GM23248 (cell line): ENCODE measurements at places on chromosomes 1 and 21. TPM values are rescaled to one million over a fixed set of nuclear protein-coding genes. Genes with fewer than 3 reads are reported as not detected.
A peak's percentile ranks its signal among the peaks of the same experiment; 100 is the strongest.

- H3K4me3 ChIP-seq = no peak overlapping the region
- H3K36me3 ChIP-seq = no peaks in the 10 kb centered on the region
- DNase-seq = peak; percentile 67
- H3K27ac ChIP-seq = no peak overlapping the region
- peaks cover 13% of the 10 kb centered on the region; the same call in 1 of the 2 replicates for H3K4me1 ChIP-seq
These were observed 1.5 kb downstream of the F13B start for GRCh38 chr1:197065559-197065958.

GRCh38 chr1:35844826-35845225 lies 37.0 kb downstream of the AGO4 start:
- H3K36me3 ChIP-seq = peaks cover 20% of the 10 kb centered on the region; the same call in 1 of the 2 replicates
- H3K27ac ChIP-seq = no peak overlapping the region
- DNase-seq = no peak
- no peaks in the 10 kb centered on the region for H3K4me1 ChIP-seq
- no peaks in the 10 kb centered on the region for H3K27me3 ChIP-seq

GRCh38 chr21:43734928-43735229 lies 15.9 kb downstream of the PDXK start:
- H3K4me1 ChIP-seq = peaks cover 27% of the 10 kb centered on the region
- DNase-seq = no peak
- H3K27ac ChIP-seq = no peak overlapping the region
- no peaks in the 10 kb centered on the region; the same call in 1 of the 2 replicates for H3K36me3 ChIP-seq
- H3K4me3 ChIP-seq = no peak overlapping the region
- H3K27me3 ChIP-seq = no peaks in the 10 kb centered on the region

GRCh38 chr1:6102532-6102845 lies 56.8 kb downstream of the KCNAB2 start:
- DNase-seq = no peak
- H3K27ac ChIP-seq = no peak overlapping the region
- H3K4me3 ChIP-seq = no peak overlapping the region
- no peaks in the 10 kb centered on the region for H3K36me3 ChIP-seq
- peaks cover 13% of the 10 kb centered on the region for H3K4me1 ChIP-seq

GRCh38 chr1:72570815-72571214 lies 288.5 kb upstream of the NEGR1 start:
- H3K27ac ChIP-seq = no peak overlapping the region
- H3K36me3 ChIP-seq = no peaks in the 10 kb centered on the region
- no peak for DNase-seq

DNA sequence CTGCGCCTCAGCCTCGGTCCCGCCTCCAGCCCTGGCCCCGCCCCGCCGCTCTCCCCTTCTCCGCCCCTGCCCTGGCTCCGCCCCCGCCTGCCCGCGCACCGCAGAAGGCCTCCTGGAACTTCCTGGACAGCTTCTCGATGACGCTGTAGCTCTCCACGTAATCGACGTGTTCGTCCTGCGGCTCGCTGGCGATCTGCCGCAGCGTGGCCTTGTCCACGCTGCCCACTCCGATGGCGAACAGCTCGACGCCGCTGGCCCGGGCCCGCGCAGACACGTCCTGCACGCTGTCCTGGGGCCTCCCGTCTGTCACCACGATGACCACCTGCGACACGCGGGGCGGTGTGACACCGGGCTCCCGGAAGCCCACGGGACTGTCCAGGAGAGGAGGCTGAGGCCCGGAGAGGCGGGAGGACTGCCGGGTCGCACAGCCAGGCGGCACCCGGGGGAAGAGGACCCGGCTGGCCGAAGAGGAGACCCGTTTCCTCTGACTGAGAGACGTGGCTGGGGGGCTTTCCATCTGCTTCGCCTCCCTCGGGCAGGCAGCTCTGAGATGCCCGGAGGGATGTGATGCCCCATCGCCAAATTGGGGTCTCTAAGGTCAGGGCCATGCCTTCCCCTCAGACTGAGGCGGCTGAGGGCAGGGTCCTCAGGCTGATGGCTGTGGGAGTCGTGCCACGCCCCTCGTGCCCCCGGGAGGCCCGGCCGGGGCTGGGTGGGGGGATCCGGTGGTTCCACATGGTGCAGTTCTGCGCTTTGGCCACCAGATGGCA lies 4.6 kb downstream of the MATN1 start:
- no peaks in the 10 kb centered on the region for H3K36me3 ChIP-seq
- peak; percentile 99 for DNase-seq
- peak overlapping the region; percentile 92 for H3K27ac ChIP-seq
- no peaks in the 10 kb centered on the region for H3K4me1 ChIP-seq
- H3K27me3 ChIP-seq = no peaks in the 10 kb centered on the region

GRCh38 chr1:35345439-35345981 lies 77.0 kb downstream of the ZMYM4 start:
- H3K4me1 ChIP-seq = no peaks in the 10 kb centered on the region
- no peaks in the 10 kb centered on the region for H3K36me3 ChIP-seq
- H3K27ac ChIP-seq = no peak overlapping the region
- H3K27me3 ChIP-seq = no peaks in the 10 kb centered on the region

- DNase-seq = peak; percentile 8
- no peak overlapping the region for H3K4me3 ChIP-seq
- H3K27ac ChIP-seq = peak overlapping the region; percentile 9
- no peaks in the 10 kb centered on the region for H3K36me3 ChIP-seq
- H3K27me3 ChIP-seq = no peaks in the 10 kb centered on the region
These were observed 53.8 kb downstream of the CRB1 start for GRCh38 chr1:197321811-197322210.

- peaks cover 19% of the 10 kb centered on the region for H3K27me3 ChIP-seq
- H3K4me3 ChIP-seq = no peak overlapping the region
- no peaks in the 10 kb centered on the region for H3K36me3 ChIP-seq
These were observed 39.1 kb downstream of the RIMS3 start for GRCh38 chr1:40626383-40626770.

DNA sequence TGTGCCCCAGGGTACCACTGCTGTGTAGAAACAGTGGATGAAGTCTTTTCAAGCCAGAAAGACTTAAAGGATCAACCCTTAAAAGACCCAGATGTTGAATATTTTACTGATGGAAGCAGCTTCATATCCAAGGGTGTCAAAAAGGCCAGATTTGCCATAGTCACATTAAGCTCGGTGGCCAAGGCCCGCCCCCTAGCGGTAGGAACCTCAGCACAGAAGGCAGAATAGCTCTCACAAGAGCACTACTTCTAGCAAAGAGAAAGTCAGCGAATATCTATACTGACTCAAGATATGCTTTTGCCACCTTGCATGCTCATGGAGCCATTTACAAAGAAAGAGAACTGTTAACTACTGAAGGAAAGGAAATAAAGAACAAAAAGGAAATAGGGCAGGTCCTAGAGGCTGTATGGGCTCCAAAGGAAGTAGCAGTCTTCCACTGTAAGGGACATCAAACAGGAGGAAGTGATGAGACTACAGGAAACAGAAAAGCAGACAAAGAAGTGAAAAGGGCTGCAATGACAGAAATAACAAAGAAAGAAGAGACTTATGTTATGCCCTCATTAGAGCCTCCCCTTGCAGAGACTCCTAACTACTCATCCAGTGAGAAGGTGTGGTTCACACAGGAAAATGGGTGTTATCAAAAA lies 90.5 kb downstream of the LIPI start:
- H3K4me3 ChIP-seq = no peak overlapping the region
- peak; percentile 60 for DNase-seq
- no peak overlapping the region for H3K27ac ChIP-seq
- H3K27me3 ChIP-seq = no peaks in the 10 kb centered on the region

DNA sequence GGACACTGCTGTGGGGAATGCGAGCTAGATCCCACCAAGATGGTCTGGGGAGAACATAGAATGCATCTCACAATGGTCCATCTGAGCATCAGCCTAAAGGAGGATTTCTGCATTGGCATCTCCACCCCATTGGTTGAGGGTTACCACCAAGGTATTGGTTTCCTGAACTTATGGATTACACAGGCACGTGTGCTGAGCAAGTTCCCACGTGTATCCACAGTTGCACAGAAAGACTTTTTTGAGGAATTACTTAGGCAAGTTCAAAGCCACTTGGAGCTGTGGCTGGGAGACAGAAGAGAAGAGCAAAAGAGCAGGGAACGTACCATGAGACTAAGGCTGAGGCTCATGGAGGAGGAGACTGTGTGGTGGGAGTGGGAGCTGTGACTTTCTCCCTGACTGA lies 43.1 kb downstream of the KCNA2 start:
- H3K4me1 ChIP-seq = no peaks in the 10 kb centered on the region
- DNase-seq = no peak
- peaks cover 13% of the 10 kb centered on the region for H3K27me3 ChIP-seq
- no peak overlapping the region for H3K4me3 ChIP-seq
- H3K27ac ChIP-seq = no peak overlapping the region

Gene NTRK1
- total RNA-seq = 0.11 TPM in 1 of 2 replicates, not detected in the other

Gene SH2D2A
- total RNA-seq = not detected in 2 replicates

Gene USP21
- total RNA-seq = 6.3 and 10.5 TPM in 2 replicates

Gene UHMK1
- total RNA-seq = 60.6 and 60.8 TPM in 2 replicates

Gene TRIM63
- not detected in 2 replicates for total RNA-seq

Gene TRAF3IP3
- not detected in 2 replicates for total RNA-seq

Gene CYP4X1
- total RNA-seq = not detected in 2 replicates

Gene NR1I3
- total RNA-seq = not detected in 2 replicates
